Activated CD4-positive, alpha-beta T cell treated with anti-CD3 and anti-CD28 coated beads, Interleukin-2, amount 10 ng/mL, durations not matched to agents 24 days and 14 days (primary cell): ENCODE measurements at places on chromosomes 2 and 18. TPM values are rescaled to one million over a fixed set of nuclear protein-coding genes. Genes with fewer than 3 reads are reported as not detected.

GRCh38 chr2:37282746-37283145 lies 41.9 kb downstream of the PRKD3 start:
- DNase-seq: no peak

GRCh38 chr2:113861740-113862139 lies 28.1 kb upstream of the ACTR3 start:
- no peak for DNase-seq

- no peak for DNase-seq
Observed at GRCh38 chr18:56481751-56482150, 156.6 kb downstream of the TXNL1 start.

Gene MARCHF4
- not detected in 2 replicates for total RNA-seq

DNA sequence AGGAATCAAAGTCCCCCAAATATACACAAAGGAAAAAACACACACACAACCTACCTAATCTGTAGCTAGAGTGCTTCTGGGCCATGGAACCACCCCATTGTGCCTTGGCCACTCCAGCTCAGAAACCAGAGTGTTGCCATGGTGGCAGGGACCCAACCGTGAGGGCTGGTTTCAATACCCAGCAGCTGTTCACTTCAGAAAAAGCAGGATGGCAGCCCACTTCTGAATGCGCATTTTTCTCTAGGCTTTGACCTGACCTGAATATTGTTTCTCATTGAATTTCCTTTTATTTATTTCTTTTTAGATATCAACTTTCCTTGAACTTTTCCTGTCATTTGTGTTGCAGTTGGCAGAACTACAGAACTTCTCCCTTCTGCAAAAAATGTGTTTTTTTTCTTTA lies 43.0 kb upstream of the EHBP1 start:
- DNase-seq: no peak

DNA sequence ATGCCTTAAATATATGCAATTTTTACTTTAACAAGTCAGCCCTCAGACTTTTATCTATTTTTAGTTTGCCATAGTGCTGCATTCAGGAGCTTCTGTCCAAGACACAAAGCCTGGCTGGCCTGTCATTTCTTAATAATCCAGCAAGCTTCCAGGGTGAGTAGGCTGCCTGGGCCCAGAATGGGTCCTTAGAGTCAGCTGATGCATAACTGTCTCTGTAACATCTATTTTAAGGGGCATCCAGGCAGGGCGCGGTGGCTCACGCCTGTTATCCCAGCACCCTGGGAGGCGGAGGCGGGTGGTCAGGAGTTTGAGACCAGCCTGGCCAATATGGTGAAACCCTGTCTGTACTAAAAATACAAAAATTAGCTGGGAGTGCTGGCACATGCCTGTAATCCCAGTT lies 11.8 kb upstream of the GNLY start:
- no peak for DNase-seq

Gene SPP2
- total RNA-seq: not detected in 2 replicates

Gene CXXC1
- total RNA-seq: 102 and 105 TPM in 2 replicates
